ENCODE measurements at places on chromosomes 16 and 17.

DNA sequence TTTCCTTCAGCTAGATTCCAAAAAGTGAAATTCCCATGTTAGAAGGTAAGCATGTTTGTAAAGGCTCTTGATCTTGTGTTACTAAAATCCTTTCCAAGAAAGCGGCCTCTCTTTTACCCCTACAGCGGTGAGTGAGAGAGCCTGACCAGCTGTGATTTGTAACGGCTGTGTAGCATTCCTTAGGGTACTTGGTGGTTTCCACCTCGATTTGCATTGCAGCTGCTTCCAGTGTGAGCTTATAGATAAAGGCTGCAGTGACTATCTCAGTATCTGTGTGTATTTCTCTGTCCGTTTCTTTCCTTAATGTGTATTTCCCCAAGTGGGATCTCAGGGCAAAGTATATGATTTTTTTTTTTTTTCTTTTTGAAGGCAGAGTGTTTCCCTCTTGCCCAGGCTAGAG lies 169.4 kb downstream of the SNX29 start:
- DNase-seq, result no peak

GRCh38 chr17:42338427-42338985 lies 49.7 kb downstream of the STAT3 start:
- no peak for DNase-seq

DNA sequence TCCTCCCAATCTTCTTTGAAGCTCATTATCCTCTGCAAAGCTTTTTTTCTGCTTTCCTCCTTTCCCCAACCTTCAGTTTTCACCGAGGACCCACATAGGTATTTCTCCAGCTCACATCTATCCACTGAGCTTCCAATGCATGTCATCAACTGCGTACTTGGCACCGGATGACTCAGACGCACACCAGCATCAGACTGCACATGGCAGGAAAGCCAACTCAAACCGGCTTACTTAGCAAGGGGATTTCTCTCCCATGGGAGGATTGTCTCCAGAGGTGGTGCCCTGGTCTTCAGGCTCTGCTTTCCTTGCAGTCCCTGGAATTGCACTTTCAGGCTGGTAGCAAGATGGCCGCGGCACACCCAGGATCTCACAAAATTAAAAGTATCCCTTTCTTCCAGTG lies 1.7 kb upstream of the AKTIP start:
- peak; percentile 83 for DNase-seq

- DNase-seq, result peak; percentile 23
Measured at GRCh38 chr17:42845556-42845917, 1.2 kb downstream of the AOC2 start.

- no peak for DNase-seq
Measured at GRCh38 chr17:48056246-48056745, 8.1 kb downstream of the NFE2L1 start.

DNA sequence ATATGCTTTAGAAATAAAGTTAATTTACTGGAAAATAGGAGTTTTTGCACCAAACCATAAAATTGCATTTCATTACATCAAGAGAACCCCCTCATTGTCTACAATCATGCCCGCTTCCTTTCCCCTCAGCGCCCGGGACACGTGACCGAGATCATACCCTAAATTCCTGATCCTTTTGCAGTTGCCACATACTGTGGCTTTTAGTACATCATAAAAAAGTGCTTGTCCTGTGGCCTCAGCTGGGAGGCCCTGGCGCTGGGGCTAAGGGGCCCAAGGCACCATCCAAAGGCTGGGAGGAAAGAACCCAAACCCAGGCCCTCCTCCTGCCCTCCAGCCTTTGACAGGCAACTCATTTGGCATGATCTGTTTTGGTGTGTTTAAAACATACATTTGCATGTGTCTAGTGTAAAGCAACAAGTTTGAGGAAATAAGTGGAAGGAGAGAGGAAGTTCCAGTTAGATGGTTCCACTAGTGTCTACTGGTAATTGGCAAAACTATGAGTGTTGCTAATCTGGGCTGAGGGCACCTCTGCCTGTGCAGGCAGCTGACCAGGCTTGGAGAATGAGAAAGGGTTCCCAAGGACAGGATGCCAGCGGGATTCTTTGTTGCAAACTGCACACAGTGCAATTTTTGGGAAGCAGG lies 6.0 kb downstream of the CDK5R1 start:
- DNase-seq, result no peak

GRCh38 chr16:66636199-66636598 lies 31.7 kb downstream of the CMTM3 start:
- no peak for DNase-seq

GRCh38 chr17:8004899-8005298 lies 2.5 kb downstream of the GUCY2D start:
- peak; percentile 89 for DNase-seq

DNA sequence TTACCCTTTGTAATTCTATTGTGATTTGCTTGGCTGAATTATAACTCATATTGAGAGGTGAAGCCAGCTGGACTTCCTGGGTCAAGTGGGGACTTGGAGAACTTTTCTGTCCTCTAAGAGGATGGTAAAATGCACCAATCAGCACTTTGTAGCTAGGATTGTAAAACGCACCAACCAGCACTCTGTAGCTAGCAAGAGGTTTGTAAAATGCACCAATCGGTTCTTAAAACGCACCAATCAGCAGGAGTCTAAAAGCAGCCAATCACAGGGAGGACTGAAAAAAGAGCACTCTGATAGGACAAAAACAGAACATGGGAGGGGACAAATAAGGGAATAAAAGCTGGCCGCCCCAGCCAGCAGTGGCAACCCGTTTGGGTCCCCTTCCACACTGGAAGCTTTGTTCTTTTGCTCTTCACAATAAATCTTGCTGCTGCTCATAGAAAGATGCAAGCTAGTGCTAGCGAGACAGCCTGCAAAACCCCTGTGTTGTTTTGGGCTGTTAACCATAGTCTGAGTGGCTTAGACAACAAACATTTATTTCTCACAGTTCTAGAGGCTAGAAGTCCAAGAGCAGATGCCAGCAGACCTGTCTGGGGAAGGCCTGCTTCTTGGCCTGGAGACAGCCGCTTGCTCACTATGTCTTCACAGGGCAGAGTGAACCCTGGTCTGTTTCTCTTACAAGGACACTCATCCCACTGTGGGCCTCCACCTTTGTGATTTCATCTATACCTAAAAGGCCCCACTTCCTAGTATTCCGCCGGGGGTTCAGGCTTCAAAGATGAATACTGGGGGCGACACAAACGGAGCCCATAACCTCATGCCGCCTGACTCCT lies 39.0 kb upstream of the CRISPLD2 start:
- peak; percentile 27 for DNase-seq

DNA sequence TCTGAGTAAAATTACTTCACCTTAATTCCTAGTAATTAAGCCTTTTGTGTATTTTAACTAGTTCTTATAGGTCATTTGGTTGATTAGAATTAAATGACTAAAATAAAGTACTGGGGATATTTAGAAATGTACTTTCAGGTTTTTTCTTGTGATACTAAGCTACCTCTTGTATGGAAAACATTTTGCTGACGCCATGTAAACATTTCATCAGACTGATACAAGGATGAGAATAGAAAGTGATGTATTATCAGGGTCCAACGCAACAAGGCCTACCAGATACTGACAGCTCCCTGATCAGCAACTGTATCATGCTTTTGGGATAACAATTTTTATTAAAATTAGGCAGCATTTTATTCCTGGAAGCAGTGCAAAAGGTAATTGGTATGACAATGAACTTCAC lies 1.7 kb downstream of the SMARCE1 start:
- no peak for DNase-seq

DNA sequence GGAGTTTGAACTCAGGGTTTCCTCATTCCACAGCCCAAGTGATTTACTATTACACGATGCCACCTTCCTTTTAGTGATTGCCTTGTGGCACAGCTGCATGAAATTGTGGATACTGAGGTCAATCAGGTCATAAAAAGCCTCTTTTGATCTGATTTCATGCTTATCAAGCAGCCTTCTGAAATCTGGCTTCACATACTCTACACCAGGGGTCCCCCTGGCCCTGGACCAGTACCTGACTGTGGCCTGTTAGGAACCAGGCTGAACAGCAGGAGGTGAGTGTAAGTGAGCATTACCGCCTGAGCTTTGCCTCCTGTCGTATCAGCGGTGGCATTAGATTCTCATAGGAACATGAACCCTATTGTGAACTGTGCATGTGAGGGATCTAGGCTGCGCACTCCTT lies 13.8 kb downstream of the SLFN5 start:
- DNase-seq, result no peak

DNA sequence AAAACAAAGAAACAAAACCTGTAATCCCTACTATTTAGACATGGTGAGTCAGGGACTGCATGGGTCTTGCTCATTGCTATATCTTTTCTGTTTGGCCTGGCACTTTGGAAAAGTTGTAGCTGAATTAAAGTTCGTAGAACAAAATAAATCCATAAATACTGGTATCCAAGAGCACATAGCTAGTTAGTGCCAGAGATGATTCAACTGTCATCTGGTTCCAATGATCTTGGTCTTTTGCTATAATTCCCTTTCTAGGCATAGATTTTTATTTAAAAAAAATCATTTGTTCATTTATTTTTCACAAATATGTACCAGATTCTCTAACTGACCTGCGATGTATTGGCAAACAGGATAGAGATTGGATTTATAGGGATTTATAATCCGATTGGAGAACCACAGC lies 1436.1 kb upstream of the GOT2 start:
- no peak for DNase-seq

- peak; percentile 93 for DNase-seq
Measured at GRCh38 chr17:49730078-49730784, 22.5 kb upstream of the SLC35B1 start.

DNA sequence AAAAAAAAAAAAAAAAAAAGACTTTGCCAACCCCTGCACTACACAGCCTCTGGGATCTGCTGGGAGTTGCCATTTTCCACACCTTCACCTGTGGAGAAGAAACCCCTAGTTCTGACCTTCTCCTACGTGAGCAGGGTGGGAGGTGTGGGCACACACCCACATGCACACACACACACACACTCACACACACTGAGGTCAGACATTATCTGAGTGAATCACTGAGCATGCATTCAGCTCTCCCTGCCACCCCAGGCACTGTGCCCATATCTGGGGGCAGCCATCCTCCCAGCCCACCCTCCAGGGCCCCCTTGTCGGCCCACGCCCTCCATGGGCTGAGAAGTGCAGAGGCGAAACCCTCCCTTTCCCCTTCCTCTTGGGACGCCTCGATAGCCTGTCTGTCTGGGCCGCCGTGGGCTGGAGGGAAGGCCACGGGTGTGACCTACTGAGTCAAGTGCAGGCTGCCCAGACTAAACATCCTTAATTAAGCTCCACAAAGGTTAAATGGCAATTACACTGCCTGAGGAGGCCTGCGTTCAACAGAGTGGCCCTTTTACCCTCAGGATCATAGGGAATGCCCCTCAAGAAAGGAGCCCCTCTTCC lies 143.8 kb downstream of the C16orf95 start:
- no peak for DNase-seq

DNA sequence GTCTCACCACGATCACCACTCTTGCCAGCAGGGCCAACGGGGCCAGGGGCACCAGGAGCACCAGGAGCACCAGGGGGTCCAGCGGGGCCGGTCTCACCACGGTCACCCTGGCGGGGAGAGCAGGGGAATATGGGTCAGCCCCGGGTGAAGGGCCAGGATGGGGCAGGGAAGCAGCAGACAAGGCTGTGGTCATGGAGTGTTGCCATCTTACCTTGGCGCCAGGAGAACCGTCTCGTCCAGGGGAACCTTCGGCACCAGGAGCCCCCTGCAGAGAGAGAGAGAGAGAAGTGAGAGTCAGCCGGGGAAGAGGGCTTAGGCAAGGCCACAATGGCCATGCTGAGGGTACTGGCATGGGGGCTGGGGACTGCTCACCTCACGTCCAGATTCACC lies 12.9 kb downstream of the COL1A1 start:
- DNase-seq, result peak; percentile 39

- peak; percentile 42 for DNase-seq
Measured at GRCh38 chr17:46046957-46047356, 47.9 kb downstream of the STH start.

DNA sequence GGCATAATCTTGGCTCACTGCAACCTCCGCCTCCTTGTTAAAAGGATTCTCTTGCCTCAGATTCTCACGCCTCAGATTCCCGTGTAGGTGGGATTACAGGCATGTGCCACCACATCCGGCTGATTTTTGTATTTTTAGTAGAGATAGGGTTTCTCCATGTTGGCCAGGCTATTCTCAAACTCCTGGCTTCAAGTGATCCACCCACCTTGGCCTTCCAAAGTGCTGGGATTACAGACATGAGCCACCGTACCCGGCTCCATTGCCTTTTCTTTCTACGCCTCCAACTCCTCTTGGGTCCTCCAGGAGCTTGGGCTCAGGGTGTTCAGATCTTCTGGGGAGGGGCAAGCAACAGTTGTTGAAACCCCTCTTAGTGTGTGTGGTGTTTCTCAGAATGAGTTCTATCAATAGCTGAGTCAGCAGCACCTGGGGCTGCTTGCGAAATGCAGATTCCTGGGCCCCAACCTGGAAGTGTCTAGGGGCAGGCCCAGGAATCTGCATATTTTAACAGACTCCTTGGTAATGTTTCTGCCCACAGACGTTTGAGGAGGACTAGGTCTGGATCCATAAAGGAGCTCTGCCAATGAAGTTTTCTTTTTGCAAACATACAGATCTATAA lies 31.4 kb downstream of the SEC14L5 start:
- DNase-seq, result no peak

- DNase-seq, result no peak
Measured at GRCh38 chr17:2502871-2503580, 8.7 kb downstream of the METTL16 start.

- DNase-seq, result peak; percentile 34
Measured at GRCh38 chr17:78044280-78044835, 84.2 kb downstream of the TMC6 start.

DNA sequence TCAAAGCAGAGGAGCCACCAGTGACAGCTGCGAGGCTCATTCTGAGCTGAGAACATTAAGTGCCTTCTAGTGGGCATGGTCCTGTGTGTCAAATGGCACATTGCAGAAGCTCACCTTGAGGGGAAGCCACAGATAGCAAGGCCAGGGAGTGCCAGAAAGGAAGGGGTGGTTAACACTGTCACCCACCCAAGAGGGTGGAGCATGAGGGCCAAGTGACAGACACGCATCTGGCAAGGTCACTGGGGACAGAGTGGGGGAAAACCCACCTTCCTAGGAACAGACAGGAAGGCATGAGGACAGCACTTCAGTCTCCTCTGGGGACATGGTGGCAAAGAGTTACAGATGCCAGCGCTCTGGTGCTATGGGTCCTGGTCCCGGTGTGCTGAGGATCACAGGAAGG lies 22.1 kb downstream of the NUBP1 start:
- DNase-seq, result no peak

GRCh38 chr16:4870138-4870671 lies 22.9 kb downstream of the UBN1 start:
- DNase-seq, result no peak

DNA sequence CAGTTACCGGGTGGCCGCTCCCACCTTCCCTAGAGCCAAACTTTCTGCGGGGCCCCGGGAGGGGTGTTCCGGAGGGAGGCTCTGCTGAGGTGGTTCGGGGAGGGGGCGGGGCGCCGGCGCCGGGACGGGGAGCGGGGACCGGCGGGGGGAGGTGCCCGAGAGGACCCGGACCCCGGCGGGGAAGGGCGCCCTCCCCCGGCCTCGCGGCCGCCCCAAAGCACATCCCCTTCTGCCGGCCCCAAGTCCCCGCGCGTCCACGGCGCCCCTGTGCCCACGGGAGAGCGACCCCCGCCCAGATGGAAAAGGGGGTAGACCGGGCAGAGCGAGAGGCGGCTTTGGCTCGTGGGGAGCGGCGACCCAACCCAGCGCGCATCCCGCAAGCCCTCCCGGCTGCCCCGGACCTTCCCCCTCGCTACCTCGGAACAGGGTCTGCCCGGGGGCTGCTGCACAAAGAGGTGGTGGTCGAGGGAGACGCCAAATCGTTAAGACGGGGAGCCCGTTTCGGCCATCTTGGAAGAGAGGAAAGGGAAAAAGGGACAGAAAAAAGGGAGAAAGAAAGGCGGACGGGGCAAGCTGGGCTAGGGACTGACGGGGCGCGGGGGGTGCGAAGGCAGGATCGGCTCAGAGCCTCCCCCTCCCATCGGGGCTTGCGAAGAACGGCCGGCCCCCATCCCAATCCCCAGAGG lies 530 bp downstream of the PCGF2 start:
- DNase-seq, result no peak
